ENCODE measurements at places on chromosomes 2 and 18.

GRCh38 chr2:142299021-142299420, 168.2 kb upstream of the LRP1B start:
- DNase-seq = peak; percentile 0

- DNase-seq = no peak
These were observed 127.1 kb upstream of the TANK start for GRCh38 chr2:161033059-161033660.

DNA sequence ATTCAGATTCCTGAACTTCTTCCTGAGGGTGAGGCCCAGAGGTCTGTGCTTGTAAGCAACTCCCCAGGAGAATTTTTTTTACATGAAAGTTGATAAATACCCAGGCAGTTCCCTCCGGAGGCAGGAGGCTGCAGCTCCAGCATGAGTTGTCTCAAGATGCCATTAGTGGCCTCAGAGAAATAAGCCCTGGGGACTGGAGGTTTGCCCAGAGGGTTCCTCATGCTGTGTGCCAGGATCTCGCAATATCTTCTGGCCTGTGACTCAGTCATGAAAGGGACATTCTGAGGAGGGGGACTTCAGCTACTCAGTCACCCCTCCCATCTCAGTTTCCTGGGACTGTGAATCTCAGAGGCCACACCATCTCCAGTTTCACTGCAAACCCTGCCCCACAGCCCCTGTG, 49.9 kb downstream of the LYPD1 start:
- no peak for DNase-seq

- DNase-seq = no peak
These were observed 176.6 kb upstream of the KLHL29 start for GRCh38 chr2:23208339-23208738.

DNA sequence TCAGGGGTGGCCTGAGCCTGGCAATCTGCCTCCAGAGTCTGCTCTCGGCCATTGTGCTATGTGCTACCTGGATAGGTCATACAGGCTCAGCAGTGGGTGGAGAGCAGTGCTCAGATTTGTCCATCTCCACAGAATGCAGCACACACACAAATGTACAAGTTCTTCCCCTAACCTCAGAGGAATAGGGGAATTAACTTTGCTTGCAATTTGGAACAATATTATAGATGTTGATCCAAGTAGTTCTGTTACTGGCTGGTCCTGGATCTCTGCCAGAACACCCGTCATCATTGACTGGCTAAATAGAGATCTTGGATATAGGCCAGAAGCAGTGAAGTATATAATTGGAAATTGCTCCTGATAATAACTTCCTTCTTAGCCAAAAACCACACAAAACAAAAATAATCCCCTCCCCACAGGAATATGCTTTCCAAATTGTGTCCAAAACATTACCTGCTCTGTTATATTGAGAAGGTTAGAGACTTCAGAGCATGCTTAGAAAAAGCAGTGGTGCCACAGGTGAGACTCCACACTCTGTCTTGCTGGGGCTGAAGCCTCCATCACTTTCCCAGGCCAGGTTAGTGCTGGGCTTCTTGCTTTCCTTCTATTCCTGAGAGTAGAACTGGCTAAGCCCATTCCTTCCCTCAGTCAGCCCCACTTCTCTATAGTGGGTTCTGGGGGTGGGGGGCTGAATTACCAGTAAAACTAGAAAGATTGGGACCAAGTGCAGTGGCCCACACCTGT, 38.8 kb downstream of the NCAPH start:
- DNase-seq = peak; percentile 61

DNA sequence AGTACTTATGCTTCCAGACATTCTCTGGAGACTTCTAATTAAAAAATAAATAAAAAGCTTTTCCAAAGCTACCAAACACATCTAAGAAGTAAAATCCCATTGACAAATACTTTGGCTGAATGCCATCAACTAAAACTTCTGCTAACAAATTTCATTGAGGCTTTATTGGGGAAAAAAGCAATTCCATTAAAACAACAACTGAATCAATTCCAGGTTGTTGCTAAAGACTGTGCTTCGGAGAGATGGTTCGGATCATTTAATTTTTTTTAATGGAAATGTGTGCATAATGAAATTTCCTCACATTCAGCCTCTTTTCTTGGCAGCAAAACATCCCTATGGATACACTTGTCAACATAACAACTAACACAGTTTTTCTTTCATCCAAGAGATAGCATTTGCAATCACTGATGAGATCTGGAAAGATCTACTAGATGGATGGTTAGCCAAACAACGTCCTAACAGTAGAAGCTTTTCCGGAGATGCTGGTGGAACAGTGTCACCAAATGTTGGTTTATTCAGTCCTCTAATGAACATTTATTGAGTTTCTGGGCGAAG, 446.1 kb upstream of the FAM98A start:
- DNase-seq = no peak

DNA sequence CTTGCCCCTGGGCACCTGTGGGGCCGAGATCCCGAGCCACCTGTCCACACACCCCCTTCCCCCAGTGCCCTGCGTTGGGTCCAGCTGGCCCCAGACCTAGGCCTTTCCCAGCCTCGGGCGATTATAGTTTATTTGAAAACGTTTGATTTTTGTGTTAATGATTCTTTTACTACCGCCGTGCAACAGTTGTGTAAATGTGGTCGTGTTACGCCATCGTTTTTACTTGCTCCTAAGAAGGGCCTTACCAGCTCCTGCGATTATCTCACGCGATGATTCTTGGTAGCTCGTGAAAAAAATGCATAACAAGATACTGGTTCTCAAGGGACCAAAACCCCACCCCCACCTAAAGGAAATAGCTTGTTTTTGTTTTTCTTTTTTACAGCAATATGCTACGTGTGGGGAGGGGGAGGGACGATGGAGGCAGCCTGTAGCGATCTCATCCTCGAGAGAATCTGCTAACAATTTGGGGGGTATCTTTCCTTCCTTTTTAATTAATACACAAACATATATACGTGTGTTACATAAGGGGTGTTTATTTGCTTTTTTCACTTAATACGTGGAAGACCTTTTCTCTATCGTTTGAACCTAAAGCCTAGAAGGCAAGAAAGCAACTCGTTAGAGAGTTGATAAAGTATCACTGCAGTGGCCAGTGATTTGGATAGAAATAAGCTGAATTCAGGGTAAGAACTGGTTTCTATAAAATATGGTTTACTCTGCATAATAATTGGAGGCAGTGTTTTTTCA, 1.0 kb downstream of the ZDBF2 start:
- DNase-seq = peak; percentile 74

- peak; percentile 81 for DNase-seq
These were observed 27.9 kb downstream of the RMND5A start for GRCh38 chr2:86747711-86748639.

GRCh38 chr2:45029215-45029614, 20.0 kb upstream of the SIX2 start:
- no peak for DNase-seq

DNA sequence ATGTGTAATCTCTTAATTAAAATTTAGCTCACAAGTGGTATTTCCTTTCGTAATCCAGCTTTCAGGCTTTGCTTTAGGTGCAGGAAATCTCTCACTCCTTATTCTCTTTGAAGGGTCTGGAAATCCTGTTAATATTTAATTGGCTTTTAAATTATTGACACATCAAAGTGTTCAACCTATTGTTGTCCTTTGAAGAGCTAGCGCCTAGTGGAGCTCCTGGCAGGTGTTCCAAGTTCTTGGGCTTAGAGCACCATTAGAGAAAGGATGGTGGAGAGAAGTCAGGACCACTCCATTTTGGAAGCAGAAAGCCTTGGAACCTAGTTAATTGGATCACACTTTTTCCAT, 92.4 kb downstream of the CABLES1 start:
- DNase-seq = peak; percentile 94

DNA sequence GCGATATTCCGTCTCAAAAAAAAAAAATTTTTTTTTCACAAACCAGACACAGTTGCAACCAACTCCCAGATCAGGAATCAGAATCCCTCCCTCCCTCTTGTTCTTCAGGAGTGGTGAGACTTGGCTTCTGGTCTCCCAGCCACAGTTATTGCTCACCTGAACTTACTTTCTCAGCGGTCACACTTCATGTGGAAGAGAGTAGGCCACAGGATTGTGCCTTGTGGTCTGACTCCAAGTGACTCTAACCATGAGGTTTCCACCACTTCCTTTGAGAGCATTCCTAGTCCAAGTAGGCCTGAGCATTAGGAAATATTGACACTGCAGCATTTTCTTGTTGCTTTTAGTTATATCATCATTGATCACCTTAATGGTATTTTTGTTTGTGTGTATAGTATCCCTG, 12.1 kb downstream of the FMNL2 start:
- DNase-seq = no peak

DNA sequence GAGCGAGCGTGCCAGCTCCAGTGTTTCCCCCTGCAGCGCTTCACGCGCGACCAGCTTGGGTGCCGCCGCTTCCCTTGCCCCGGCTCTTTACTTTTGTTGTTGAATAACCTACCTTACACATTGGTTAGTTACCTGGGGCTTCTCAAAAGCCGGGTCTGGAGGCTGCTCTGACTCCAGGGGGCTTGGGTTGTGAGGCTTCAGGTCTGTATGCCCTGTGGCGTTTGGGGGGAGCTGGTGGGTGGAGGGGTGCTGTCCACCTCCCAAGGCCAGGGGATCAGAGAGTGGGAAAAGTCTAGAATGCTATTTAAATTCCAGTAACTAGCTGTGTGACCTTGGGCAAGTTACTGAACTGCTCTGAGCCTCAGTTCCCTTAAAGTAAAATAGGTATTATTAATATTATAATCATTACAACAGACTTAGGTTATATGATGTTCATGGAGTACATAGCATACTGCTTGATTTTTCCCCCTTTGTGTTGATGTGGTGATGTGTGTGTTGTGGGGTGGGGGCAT, 770 bp downstream of the LYPD6B start:
- peak; percentile 20 for DNase-seq

- DNase-seq = no peak
These were observed 1001.2 kb downstream of the DPP10 start for GRCh38 chr2:115443539-115444185.

DNA sequence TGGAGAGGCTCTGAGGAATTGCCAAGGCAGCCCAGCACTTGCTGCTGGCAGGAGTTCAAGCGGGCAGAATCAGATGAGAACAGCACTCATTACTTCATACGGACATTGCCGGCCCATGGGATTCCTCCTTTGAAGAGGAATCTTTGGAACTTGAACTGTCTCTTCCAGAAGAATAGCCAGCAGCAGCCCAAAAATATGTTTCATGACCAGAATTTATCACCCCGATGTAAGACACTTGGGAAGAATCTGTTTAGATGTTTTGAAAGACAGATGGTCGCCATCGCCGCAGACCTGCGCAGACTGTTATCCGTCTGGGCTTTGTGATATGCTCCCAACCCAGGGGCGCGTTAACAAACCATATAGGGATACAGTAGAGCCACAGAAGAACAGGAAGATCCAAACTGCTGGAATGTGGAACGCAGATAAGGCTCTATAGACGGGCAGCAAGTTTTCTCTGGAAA, 3.7 kb upstream of the ADI1 start:
- DNase-seq = no peak

DNA sequence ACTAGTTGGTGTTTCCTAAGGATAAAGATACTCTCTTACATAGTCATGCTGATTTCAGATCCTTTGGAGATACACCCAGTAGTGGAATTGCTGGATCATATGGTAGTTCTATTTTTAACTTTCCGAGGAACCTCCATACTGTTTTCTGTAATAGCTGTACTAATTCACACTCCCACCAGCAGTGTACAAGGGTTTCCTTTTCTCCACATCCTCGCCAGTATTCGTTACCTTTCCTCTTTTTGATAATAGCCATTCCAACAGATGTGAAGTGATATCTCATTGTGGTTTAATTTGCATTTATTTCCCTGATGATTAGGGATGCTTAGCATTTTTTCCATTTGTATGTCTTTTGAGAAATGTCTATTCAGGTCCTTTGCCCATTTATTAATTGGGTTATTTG, 34.0 kb downstream of the ACTR2 start:
- no peak for DNase-seq

DNA sequence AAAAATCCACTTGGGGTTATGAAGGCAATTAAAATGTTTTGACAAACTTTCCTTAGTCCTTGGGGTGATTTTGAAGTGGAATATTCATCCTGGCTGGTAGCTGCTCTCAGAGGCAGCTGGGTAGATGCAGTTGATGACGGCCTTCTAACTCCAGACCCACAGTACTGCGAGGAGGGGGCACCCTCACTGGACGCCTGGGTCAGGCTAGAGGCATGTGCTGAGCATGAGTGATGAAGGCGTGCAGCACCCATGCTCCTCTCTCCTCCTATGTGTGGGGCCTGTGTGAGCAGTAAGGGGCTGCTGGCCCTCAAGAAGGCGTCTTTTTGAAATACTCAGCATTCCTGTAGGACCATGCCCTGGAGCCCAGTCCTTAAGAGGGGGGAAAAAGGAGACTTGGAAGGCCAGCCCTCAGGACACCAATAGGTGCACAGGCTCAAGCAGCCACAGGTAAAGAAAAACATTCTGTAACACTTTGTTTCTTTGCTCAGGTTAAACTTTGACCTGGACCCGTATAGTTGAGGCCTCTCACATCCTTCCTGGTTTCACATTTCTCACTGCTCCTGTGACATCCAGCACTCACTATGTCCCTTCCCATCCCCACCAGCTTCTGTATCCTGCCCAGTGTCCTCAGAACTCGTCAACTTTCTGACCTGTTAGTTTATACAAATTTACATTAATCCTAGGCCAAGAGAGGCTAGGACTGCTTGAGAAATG, 64.4 kb downstream of the CD8B2 start:
- DNase-seq = no peak

GRCh38 chr18:2412996-2413751, 158.1 kb downstream of the METTL4 start:
- DNase-seq = no peak

- DNase-seq = peak; percentile 40
These were observed 85.1 kb upstream of the ATL2 start for GRCh38 chr2:38462121-38462661.

GRCh38 chr2:102630458-102630857, 11.1 kb downstream of the SLC9A2 start:
- DNase-seq = no peak

- no peak for DNase-seq
These were observed 180.6 kb upstream of the RBMS1 start for GRCh38 chr2:160674146-160674750.

DNA sequence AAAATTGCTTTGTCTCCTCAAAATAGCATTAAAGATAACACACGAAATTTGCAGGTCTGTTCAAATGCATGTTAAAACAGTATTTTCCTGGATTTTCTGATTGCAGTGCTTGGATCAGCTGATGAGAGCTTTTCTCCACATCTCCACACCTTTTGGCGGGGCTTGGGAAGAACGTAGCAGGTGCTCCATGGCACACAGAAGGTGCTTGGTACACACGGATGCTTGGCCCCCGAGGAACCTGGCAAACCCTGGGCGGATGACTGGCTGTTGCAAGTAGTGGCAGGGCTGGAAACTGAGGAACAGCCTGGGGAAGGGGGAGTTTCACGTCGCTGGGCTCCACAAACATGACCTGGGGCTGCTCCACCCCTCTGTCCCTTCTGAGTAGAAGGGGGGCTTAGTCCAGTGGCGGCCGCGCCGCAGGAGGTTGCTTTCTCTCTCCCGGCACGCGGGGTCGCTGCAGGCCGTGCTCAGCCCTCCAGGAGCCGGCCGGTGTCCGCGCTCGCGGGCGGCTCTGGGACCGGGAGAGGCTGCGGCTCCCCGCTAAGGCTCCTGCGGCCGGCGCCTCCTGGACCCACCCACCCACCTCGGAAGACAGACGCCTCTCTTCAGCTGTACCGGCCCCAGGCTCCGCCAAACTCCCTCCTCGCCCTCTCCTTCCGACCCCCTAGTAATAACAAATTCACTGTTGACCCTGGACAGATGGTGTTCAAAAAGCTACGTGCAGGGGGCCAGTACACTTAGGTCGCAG, 69.3 kb downstream of the MARCO start:
- DNase-seq = peak; percentile 62

Data from DMS53 (cell line).